IMR-90 (cell line): ENCODE measurements at places on chromosomes 4 and X. TPM values are rescaled to one million over a fixed set of nuclear protein-coding genes. Genes with fewer than 3 reads are reported as not detected.

DNA sequence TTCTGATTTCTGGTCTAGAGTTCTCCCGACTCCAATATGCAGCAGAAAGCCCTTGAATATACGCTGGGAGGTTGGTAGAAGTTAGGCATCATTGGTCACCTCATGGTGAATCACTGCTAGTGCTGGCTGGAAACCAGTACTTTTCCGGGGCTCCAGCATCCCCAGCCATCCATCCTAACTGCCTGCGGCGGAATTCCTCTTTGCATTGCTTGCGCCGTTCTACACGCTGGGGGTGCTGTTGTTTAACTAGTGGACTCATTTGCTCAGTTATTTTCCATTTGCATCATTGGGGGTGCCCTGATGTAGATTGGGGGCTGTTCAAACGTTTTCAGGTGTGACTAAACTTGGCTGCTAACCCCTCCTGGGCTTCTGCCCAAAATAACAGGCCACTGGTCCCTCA is 23.3 kb upstream of the GPR50 start:
- peak; percentile 28 for DNase-seq

GRCh38 chrX:23623797-23624196 is 43.5 kb upstream of the PRDX4 start:
- DNase-seq: no peak

- no peak for DNase-seq
These were observed 2.9 kb downstream of the PCDH18 start for GRCh38 chr4:137529432-137529831.

GRCh38 chr4:133156096-133156495 is 7.0 kb downstream of the PCDH10 start:
- no peak for DNase-seq

GRCh38 chrX:122770581-122770980 is 413.5 kb upstream of the GRIA3 start:
- no peak for DNase-seq

DNA sequence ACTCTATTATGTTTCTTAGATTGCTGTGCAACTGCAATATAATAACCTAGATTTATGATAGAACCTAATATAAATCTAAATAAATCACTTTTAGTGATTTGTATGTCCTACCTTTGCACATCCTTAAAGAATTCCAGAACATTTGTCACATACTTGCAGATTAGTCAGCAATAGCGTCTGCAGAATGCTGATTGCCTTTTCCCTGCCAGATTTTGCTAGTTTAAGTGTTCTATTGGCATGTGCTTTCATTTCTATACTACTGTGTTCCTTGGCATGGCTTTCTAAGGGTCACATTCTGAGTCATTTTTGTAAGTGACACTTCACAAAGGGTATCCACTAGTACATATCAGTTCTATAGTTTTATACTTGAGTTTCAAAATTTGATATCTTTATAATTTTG is 303.1 kb upstream of the GIMD1 start:
- no peak for DNase-seq

DNA sequence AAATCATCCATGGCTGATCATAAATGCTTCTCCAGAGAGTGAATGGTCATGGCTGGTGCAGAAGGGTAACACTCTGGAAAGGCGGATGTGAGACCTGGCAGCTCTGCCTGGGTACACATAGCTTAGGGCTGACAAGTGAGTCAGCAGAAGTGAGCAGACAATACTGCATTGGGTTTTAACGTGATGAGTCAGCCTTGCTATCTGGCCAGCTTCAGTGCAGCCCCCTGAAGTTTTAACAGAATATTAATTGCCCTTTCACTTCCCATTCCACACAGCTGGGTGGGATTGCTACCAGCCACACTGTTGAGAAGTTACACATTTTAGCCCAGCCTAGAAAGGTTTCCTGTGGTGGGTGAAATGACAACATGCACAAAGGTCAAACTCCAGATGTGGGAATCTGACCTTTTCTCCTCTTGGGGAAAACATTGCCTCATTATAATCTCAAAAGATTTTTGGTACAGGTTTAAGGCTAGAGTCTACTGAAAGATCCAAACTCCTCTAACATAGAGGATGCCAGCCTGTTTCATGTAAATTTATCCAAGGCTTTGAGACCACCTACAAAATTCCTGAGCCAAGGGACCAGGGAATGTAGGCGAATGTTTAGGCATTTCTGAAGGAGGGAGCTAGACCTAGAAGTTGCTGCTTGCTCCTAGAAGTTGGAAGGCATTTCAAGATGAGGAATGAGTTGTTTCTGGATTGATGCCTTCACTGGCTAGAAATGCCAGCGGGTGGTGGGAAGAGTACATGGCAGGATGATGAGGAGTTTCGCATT is 230.3 kb upstream of the PGRMC2 start:
- peak; percentile 98 for DNase-seq

- no peak for DNase-seq
These were observed 80.4 kb downstream of the ZFX start for GRCh38 chrX:24229976-24230375.

GRCh38 chr4:70829015-70829414 is 10.7 kb downstream of the GRSF1 start:
- no peak for DNase-seq

DNA sequence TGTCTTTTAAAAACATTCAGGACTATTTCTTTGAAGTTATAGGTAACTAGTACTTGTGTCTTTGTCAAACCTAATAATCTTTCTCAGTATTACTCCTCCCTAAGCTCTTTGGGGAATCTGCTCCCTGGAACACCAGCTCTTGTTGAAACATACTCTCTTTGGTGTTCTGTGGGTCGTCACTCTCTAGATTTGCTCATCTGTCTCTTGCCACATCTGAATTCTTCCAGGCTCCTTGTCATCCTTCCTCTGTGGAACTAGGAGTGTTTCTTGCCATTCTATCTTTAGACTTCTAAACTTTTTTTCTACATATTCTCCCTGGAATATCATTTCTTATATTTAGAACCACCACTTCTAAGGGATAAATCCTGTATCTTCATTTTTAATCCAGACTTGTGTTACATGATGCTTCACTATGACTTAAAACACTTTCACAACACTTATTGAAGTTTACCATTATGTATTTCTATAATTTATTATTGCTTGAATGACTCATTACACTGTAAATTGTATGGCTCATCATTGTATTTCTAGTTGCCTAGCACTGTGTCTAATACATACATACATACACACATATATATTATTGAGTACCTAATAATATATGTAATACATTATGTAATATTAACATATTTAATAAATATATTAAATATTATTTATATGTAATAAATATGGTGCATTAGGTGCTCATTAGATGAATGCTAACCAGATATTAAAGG is 186.1 kb downstream of the TMA16 start:
- DNase-seq: peak; percentile 19

GRCh38 chr4:128751354-128751753 is 58.1 kb upstream of the JADE1 start:
- no peak for DNase-seq

DNA sequence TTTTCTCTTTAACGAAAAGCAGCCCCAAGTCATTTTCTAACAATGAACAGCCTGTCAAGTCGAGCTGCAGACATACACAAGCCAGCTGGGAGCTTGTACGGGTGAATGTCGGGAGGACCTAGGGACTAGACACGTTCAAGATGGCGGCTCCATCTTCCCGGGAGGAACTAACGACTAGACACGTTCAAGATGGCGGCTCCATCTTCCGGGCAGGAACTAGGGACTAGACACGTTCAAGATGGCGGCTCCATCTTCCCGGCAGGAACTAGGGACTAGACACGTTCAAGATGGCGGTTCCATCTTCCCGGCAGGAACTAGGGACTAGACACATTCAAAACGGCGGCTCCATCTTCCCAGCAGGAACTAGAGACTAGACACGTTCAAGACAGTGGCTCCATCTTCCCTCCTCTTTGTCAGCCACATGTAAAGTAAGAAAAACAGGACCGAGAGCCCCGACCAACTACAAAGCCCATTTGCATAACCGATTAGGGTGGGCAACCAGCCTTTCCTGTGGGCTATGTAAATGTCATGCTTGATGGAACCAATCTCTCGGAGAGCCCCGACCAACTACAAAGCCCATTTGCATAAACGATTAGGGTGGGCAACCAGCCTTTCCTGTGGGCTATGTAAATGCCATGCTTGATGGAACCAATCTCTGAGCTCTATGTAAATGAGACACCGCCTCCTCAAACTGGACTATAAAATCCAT is 175.5 kb downstream of the DHRSX start:
- DNase-seq: peak; percentile 84

GRCh38 chrX:143674926-143675325 is 39.0 kb upstream of the SLITRK4 start:
- DNase-seq: no peak

MAGEA9B gene
- total RNA-seq: not detected in 2 replicates

NAA11 gene
- not detected in 2 replicates for total RNA-seq

UGT2B7 gene
- not detected in 2 replicates for total RNA-seq

SLC26A1 gene
- total RNA-seq: not detected in 2 replicates

DGAT2L6 gene
- total RNA-seq: not detected in 2 replicates
